T-helper 9 cell (primary cell): ENCODE measurements at places on chromosomes 12 and 14.

DNA sequence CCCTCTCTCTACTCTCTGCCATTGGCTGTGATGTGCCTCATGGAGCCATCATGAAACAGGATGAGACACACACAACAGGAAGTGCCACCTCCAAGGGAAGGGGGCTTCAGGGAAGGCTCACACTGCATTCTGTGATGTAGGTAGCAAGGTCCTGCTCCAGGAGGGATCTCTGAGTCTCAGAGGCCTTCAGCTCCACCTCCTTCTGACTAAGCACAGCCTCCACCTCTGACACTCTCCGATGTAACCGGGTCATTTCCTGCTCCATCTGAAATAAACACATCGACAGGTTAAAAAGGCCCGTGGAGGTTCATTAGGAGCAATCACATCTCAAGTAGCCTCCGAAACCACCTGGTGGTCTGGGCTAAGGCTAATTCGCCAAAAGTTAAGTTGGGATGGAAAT lies 93.3 kb downstream of the CIT start:
- no peak for DNase-seq

GRCh38 chr14:71270111-71270510 lies 362.9 kb downstream of the PCNX1 start:
- DNase-seq: no peak

DNA sequence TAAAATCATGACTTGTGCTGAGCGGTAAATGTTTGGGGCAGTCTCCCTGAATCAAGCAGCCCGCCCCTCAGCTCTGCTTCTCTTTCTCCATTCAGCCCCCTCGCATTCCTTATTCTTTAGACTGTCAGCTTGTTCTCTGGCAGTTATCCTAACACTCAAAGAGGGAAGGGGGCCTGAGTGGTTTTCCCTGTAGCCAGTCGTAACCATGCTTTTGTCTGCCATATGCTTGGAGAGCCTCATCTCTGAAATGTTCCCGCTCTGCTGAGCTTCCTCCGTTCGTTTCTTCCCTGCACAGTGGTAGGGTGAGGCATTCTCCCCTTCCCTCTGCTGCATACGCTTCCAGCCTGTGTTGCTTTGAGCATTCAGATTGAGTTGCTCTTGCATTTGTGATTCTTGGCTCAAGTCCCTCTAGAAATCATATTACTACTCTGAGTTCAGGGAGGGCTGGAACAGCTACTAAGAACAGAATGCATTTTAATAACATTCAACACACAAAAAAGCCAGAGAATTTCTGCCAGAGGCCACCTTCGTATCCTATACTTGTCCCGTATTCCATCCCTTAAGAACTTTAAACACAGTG lies 119.7 kb downstream of the FBXL14 start:
- DNase-seq: no peak

GRCh38 chr12:27868139-27868538 lies 88.1 kb upstream of the MANSC4 start:
- no peak for DNase-seq

DNA sequence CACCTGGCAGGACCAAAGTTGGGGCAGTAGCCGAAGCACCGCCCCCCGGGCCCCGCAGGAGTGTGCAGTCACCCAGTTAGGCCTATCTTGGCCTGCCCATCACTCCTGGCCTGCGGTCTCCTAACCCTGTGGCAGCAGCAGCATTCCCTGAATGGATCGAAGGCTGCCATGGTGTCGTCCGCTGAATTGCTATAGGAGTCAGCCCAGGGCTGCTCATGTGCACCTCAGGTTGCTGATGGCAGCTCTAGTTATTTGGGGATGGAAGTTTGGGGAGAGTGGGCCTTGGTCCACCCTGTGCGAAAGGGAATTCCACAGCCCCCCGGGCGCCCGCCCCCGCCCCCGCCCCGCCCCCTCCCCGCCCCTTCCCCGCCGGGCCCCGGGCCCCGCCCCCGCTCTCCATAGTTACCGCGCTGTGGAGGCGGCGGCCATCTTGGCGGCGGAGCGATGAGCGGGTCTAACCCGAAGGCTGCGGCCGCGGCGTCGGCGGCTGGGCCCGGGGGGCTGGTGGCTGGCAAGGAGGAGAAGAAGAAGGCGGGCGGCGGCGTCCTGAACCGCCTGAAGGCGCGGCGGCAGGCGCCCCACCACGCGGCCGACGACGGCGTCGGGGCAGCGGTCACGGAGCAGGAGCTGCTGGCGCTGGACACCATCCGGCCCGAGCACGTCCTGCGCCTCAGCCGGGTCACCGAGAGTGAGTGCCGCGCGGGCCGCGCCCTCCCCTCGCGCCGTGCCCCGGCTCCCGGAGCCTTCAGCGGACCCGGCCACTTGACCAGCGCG lies at the start of gene UNC119B:
Gene UNC119B, plus strand, starts transcription at position 428 of the 774 bp plus-strand sequence. Its CDS starts 17 bp downstream, at position 445.
- DNase-seq: peak; percentile 73

DNA sequence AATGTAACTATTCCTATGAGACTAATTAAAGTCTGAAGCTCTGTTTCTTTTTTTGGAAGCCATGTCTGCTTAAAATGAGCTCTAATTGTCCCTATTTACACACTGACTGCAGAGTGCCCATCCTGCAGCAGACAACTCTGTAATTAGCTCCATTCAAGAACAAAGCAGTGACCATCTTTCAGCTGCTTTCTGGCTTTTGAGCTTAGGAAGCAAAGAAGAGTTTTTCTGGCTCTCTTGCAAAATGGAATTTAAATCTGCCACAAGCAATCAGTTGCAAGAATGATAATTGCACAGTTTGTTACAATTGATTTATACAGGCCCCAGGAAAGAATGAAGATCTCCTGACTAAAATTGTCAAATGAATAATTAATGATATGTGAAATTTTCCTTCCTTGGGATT lies 83.4 kb downstream of the GAS2L3 start:
- DNase-seq: no peak

DNA sequence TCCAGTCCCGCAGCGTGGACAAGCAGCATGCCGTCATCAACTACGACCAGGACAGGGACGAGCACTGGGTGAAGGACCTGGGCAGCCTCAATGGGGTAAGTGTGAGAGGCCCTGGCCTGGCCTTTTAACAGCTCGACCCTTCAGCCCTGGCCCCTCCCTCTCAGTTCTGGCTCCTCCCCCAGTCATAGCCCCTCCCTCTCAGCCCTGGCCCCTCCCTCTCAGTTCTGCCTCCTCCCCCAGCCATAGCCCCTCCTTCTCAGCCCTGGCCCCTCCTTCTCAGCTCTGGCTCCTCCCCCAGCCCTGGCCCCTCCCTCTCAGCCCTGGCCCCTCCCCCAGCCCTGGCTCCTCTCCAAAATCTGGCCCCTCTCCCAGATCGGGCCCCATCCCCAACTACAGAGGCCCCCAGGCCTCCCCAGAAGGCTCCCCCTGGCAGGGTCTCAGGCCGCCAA lies 11.2 kb downstream of the CEP170B start:
- DNase-seq: peak; percentile 21

GRCh38 chr12:48946205-48946604 lies 11.1 kb downstream of the ARF3 start:
- DNase-seq: no peak
